ENCODE measurements at places on chromosomes 6 and 20.

DNA sequence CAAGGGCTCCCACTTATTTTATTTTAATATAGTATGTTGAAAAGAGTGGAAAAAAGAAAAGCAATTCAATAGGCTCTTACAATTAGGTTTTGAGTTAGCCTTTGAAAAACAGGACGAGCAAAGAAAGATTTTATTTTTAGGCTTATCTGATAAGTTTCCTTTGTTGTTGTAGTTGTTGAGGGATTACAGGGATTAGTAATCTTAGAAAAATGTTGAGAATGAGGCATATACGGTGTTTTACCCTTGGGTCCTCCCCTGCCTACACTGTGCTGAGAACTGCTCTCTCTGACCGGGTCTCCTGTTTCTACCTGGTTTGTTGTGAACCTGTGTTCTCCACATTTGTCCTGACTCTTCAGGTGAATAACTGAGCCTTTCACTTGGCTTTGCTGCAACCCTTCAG is 16.7 kb downstream of the TRAPPC3L start:
- no peak for DNase-seq

- DNase-seq: no peak
Measured at GRCh38 chr6:98833307-98834059, 891 bp upstream of the POU3F2 start.

GRCh38 chr6:150764334-150765066 is 101.0 kb upstream of the MTHFD1L start:
- DNase-seq: no peak

DNA sequence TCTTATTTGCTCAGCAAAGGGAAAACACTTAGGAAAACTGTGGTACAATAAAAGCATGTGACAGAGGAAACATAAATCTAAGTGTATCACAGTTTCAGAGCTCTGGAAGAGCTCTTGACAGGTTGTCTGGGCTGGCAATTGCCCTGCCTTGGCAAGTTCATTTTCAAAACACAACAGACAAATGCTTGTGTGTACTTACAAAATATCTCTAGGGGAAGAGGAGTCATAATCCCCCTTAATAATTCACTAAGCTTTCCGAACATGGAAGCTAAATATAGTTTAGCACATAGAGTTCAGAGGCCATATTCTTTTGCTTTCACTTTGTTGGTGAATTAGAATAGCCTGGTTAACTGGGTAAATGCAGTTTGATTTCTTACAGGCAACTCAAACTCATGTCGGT is 211.6 kb upstream of the THEMIS start:
- no peak for DNase-seq

DNA sequence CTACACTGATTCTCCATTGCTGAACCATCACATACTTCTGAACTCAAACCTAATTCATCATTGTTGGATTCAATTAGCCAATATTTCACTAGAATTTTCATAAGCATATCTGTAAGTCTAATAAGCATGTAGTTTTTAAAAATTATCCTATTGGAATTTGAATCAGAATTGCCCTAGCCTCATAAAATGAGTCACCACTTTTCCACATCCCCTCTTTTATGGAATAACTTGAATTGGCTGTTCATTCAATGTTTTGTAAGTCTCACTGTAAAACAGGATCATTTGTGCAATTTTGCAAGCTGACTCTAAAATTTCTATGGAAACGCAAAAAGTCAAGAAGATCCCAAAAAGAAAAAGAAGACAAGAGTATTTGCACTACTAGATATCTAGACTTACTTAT is 141.0 kb downstream of the HACE1 start:
- DNase-seq: no peak
